NCI-H1436 (cell line): ENCODE measurements at places on chromosomes 3 and 15.

DNA sequence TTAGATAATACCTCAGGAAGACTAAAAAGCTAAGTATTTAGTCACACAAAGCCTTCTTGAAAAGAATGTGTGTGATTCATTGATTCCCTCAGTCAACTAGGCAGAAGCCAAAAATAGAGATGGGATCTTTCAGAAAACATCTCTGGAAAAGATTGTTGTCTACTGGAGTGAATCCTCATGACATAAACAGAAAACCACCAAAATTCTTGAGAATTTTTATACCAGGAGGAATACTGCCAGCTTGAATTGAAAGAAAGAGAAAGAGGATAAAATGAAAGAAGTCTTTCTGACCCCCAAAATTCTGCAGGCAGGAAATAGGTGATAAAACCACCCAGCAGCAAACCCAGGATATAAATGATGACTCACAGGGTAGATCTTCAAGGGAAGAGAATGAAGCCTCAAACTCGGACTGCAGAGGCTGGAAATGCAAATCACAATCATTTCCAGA, 363.1 kb upstream of the PLSCR5 start:
- DNase-seq = no peak

DNA sequence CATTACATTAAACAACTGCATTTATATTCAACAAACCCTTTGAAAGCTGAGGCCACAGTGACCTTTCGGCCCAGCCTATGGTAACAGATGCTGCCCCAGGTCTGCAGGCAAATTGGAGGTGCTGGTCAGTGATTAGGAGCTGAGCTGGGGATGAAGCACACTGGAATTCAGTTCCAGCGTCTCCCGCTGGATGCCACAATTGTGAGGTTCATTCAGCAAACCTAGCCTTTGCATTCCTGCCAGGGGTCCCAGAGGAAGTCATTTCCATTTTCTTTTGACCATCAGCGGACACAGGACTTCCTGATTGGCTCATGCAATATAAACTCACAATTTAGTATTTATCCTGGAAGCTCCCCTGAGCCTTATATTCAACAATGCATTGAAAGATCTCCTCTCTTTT, 89.5 kb downstream of the IL20RB start:
- no peak for DNase-seq

DNA sequence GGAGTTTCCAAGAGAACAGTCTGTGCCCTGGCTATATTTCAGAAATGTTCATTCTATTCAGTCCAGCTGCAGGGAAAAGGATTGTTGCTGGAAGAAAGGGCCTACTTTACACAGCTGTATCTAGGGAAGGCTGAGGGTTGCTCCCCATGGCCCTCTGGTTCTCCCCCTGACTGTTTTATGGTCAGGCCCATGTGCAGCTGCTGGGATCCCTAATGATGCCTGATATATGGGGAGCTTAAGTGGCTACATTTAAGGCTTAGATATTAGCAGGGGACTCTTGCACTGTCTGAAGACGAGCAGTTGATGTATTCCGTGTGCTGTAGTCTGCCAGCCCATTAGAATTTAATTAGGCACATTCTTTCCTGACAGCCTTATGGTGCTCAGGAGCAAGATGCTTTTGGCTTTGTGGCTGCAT, 72.0 kb downstream of the FAM43A start:
- DNase-seq = peak; percentile 27

DNA sequence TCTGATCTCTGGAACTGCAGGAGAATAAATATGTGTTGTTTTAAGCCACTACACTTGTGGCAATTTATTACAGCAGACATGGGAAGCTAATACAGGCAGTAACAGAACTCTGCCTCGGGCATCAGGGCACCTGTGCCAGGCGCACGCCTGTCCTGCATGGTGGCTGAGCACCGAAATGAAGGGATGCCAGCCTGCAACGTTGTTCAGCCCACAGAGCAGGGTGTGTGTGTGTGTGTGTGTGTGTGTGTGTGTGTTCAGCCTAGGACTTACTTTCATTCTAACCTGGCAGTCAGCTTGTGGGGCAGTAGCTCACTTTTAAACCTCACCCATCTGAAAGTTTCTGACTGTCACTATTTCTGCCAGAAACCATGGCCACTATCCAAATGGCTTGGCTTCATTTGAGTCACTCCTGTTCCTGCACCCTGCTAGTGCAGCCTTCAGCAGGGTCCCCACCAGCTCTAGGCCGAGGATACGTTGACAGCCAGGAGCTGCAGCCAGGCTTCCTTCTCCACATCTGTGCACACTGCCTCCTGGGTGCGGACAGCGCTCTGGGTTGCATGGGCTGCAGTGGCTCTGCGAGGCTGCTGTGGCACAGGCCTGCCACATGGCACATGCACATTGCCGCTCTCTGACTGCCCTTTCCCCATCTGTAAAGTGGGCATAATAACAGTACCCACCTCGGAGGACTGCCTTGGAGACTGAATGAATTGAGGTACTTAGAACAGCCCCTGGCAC, 4.5 kb downstream of the UROC1 start:
- DNase-seq = no peak

DNA sequence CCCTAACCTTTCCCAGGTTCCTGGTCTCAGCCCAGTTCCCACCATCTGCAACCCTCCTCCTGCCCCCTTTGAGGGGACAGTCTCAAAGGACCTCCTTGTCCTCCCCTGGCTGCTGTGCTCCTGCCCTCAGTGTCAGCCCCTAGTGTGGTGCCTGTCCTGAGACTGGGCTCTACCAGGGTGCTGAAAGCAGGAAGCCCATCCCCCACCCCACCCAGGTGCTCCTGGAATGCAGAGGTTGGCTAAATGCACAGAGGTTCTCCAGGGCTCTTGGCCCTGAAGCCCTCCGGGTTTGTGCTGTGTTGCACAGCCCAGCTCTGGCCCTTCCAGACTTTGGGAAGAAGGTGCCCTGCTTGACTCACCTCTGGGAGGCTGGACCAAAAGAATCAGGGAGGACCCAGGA, 21.8 kb downstream of the C3orf18 start:
- DNase-seq = no peak

GRCh38 chr3:60160822-60161748, 1090.2 kb downstream of the FHIT start:
- no peak for DNase-seq

DNA sequence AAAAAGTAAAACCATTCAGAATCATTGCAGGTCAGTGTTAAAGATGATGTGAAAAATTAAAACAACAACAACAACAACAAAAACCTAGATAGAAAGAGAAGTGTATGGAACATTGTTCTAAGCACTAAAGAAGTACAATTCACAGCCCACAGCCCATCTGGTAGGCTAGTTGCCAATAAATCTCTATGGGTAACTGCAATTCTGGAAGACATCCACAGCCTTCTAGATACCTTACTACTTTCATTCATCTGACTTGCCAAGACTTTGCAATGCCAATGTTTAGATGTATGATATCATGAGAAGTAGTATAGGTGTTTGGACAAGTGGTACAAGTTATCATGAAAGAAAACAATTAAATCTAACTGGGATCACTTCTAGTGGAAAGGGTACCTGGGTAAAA, 198.6 kb downstream of the VGLL3 start:
- DNase-seq = no peak

DNA sequence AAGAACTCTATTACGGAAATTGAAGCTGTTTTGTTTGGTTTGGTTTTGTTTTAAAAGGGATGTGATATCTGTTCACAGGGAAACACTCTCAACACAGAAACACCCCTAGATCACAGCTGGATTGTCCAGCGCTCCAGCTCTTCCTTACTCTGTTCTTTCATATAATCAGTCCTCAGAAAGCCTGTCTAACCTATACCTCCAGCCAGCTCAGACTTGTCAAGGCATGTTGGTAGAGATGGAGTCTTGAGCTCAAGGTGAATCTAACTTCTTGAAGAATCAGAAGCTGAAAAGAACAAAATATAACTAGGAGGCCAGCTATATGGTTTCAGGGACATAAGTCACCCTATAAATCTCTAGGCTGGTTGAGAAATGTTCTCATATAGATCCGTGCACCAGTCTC, 110.2 kb upstream of the EPHA3 start:
- no peak for DNase-seq

DNA sequence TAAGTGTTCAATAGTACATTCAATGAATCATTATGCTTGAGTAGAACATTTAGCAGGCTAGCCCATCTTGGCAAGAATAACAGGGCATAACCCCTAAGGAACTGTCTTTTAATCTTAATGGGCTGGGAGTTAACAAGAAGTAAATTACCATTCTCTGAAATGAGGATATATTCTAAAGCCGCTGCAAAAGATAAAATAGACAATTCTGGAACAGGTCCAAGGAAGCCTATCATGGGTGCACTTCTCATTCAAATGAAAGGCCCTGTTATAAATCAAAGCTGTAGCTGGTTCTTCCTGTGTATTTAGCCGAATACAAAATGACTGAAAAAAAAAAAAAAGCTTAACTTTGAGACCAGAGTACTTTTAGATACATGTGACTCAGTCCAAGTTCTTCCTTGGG, 15.6 kb downstream of the MTHFS start:
- DNase-seq = peak; percentile 81

DNA sequence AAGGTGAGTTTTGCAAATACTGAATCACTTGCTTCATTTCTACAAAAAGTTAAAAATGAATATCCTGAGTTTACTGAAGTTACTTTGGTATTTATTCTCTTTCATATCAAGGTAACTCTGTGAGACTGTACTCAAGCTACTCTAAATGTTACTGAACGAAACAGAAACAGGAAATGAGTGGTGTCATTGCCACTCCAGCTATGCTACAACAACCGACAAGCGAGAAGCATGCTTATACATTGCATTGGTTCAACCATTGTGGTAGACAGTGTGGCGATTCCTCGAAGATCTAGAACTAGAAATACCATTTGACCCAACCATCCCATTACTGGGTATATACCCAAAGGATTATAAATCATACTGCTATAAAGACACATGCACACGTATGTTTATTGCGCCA, 313.2 kb upstream of the THBS1 start:
- DNase-seq = no peak

- DNase-seq = no peak
Measured at GRCh38 chr15:81001152-81002008, 657 bp downstream of the TLNRD1 start.

DNA sequence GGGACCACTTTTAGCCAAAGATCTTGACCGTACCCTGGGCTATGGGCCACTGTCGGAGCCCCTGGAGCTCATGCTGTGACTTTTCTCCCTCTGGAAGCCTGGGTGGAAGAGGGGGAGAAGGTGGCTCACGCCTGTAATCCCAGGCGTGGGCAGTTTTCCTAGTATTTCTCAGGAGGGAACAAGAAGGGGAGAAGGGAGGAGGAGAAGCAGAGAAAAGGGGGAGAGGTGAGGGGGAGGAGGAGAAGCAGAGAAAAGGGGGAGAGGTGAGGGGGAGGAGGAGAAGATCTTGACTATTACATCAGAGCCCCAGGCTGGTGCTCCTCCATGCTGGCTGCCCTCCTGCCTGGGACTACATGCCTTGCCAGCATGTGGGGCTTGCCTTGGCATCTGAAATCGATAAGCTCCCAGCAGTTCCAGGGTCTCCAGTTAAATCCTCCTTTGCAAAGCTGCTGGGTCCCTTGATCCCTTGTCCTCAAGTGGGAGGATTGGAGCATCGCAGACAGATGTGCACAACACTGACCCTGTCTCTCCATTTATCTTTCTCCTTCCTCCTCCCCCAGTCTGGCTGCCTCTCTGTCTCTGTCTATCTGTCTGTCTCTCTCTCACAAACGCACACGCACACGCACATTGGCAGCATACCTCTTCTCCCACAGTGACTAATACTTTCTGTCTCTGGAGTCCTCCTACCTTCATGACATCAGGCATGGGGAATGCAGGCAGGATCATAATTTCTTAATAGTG, 41.6 kb downstream of the MRAS start:
- no peak for DNase-seq

DNA sequence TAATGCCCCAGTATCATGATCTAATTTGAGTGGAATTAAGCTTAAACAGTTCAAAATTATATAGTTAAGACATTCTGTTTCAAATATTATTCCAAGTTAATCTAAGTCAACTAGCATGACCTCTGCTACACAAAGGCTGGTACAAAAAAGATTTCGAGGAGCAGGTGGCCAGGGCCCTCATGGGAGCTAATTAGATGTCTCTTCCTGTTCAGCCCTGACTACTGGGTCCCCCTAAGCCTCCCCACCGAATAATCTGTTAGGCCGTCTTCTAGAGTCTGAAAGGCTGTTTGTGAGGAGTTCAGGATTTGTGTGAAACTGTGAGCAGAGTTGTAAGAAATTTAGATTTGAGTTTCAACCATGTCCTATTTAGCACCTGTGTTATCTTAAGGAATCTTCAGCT, 75.4 kb downstream of the PPM1L start:
- DNase-seq = peak; percentile 71

DNA sequence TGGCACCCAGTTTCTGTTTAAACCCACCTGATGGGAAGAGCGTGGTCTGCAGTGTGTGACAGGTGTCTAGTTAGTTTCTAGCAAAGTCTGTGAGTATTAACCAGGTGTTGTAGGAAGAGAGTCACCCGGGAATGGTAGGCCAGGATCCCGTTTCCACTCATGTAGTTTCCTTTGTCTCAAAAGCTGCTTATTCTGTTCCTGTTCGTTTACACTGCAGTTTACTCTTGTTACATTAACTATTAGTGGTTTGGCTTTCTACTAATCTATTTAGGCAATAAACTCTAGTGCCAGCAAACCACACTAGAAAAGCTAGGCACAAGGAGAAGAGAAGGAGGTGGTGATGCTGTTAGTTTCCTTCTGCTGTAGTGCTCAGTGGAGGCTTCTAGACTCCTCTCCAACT, 32.7 kb downstream of the WDR76 start:
- DNase-seq = no peak
